ENCODE measurements at places on chromosomes 13 and 19.
A peak's percentile ranks its signal among the peaks of the same experiment; 100 is the strongest.

- DNase-seq, result no peak
Observed at GRCh38 chr13:111037927-111038326, 77.2 kb upstream of the ARHGEF7 start.

GRCh38 chr13:71378961-71379905 lies 487.8 kb downstream of the DACH1 start:
- DNase-seq, result no peak

DNA sequence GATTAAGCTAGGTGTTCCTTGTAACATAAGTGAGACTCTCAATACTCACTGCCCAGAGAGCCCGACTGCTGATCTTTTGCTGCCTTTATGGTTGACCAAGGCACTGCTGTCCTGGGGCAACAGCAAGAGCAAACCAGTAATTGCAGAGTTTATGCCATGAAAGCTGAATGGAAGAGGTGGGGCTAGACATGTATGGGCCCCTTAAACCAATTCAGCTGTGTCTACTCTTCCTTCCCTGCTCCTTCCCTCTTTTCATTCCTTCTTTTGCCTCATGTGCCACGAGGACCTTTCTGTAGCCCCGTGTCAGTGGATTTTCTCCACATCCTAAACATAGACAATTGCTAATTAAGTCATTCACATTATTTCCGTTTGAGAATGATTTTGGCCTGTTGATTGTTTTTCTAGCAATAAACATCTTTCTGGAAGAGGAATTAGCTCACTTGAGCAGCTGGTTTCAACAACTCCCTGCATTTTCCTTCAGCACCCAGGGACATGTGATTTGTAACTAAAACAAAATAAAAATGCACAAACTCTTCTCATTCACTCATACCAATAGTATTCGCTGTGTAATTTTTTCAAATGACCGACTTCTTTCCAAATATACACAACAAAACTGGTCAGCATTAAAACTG lies 40.5 kb downstream of the RAP2A start:
- no peak for DNase-seq

DNA sequence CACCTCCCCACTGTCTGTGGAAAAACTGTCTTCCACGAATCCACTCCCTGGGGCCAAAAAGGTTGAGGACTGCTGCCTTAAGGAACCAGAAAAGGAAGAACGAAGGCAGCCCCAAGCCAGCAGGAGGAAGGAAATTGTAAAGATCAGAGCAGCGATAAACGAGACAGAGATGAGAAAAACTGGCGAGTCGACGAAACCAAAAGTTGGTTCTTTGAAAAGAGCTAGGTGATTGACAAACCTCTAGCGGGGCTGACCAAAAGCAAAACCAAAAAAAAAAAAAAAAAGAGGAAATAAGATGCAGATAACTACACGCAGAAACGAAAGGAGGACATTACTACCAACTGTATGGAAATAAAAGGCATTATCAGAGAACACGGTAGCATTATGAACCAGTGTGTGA lies 76.9 kb downstream of the GADD45B start:
- DNase-seq, result no peak

GRCh38 chr13:109862627-109863026 lies 76.2 kb upstream of the IRS2 start:
- no peak for DNase-seq

- peak; percentile 96 for DNase-seq
Observed at GRCh38 chr19:10836479-10837330, 693 bp upstream of the TMED1 start.

GRCh38 chr19:44657211-44657921 lies 13.7 kb downstream of the PVR start:
- no peak for DNase-seq

DNA sequence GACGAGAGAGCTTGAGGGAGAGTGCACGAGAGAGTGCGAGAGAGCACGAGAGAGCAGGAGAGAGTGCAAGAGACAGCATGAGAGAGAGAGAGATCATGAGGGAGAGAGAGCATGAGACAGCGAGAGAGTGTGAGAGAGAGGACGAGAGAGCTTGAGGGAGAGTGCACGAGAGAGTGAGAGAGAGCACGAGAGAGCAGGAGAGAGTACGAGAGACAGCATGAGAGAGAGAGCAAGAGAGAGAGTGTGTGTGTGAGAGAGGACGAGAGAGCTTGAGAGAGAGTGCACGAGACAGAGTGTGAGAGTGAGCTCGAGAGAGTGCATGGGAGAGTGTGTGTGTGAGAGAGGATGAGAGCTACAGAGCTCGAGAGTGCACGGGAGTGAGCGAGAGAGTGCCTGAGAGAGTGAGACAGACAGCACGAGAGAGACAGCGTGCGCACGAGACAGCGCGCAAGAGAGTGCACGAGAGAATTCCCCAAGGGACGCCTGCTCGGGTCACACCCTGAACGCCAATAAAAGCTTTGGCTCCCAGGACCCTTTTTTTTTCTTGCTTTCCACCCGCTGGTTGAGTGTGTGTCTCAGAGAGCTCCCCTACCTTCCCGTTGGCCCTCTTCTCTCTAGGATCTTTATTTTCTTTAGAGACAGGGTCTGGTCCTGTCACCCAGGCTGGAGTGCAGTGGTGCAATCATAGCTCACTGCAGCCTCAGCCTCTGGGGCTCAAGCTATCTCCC lies 3.7 kb downstream of the CD70 start:
- no peak for DNase-seq

- DNase-seq, result no peak
Observed at GRCh38 chr19:15671891-15672579, 852 bp upstream of the CYP4F12 start.

DNA sequence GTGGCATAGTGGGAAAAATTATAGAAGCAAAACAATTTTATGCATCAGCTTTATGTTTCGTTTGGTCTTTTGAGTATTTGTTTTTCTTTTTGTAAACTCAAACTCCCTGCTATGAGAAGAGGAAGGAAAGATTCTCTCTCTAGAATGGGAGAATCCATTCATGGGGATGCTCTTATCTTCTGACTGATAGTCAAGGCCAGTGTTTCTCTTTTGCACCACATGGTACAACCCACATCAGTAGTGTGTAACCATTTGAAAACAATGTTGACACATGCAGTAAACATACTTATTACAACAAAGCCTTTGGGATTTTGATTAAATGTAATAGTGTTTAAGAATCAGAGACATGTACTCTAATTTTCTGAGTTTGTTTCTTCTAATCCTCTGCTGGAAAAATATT lies 490.5 kb downstream of the MYO16 start:
- no peak for DNase-seq

GRCh38 chr13:19178901-19179593 lies 2.6 kb downstream of the TUBA3C start:
- no peak for DNase-seq

DNA sequence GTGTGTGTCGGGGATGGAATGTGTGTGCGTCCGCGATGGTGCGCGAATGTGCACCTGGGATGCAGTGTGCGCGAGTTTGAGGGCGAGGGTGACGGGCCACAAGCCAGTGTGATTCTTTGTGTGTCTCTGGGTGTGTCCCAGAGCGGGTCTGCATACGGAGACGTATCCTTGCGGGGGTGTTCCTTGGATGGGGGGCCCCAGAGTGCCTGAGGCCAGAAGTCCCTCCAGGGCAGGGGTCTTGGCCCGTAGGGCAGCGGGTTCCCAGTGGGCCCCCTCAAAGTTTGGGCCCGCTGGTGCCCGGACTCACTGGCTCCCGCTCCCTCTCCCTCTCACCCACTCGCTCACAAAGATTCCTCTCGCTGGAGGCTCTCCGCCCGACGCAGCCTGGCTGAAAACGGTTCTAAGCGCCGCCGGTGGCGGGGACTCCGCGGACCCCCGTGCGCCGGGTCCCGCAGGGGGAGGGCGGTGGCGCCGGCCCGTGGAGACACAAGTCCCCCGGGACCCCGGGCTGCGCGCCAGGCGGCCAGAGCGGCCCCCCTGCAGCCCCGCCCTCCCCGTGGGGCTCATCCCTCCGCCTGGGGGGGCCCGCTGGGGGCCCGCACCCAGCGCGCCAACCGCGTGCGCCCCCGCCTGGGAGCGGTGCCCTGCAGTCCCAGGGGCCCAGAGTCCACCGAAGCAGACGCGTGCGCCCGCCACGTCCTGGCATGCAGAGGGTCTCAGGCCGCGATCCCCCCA lies 886 bp downstream of the CRLF1 start:
- no peak for DNase-seq

DNA sequence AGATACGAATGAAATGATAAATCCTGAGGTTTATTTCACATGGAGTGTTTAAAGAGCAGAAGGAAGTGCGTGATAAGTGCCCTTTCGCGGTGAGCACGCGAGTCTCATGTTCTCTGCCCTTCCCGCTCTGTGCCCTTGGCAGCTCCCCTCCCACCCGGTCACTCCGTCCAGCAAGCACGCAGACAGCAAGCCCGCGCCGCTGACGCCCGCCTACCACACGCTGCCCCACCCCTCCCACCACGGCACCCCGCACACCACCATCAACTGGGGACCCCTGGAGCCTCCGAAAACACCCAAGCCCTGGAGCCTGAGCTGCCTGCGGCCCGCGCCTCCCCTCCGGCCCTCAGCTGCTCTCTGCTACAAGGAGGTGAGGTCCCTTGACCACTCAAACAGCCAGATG lies 37.4 kb upstream of the TEX29 start:
- DNase-seq, result no peak

DNA sequence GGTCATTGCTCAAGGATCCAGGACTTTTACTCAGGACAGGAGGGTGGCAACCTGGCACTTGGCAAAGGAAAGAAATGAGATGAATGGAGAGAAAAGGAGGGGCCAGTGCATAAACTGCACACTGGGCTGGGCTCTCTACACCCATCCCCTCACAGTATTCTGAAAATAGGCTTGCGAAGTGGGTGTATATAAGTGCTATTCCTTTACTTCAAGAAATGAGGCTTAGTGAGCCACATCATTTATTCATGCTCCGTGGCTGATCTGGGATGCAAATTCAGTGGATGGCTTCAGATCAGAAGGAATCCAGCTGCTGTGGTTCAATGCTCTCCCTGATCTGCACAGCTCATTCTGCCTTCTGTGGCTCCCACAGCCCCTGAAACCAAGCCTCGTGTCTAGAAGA lies 297.7 kb downstream of the UQCRFS1 start:
- DNase-seq, result no peak

All from SW 1271 (cell line).